Uterine smooth muscle cell (primary cell): ENCODE measurements at places on chromosomes 3 and 15. TPM values are rescaled to one million over a fixed set of nuclear protein-coding genes. Genes with fewer than 3 reads are reported as not detected.

The CMTM8 gene
- 0.12 and 0.22 TPM in 2 replicates for total RNA-seq

The LYSMD2 gene
- total RNA-seq = 10.0 and 11.0 TPM in 2 replicates

The GP9 gene
- total RNA-seq = not detected in 2 replicates

The GOLGA6D gene
- 0.12 TPM in 1 of 2 replicates, not detected in the other for total RNA-seq

The ATP8B4 gene
- 2.1 and 9.9 TPM in 2 replicates for total RNA-seq

The B3GNT5 gene
- total RNA-seq = 9.8 and 10.0 TPM in 2 replicates

The AP3S2 gene
- total RNA-seq = 61.2 and 73.4 TPM in 2 replicates

The UPK1B gene
- not detected in 2 replicates for total RNA-seq

The TASOR gene
- total RNA-seq = 91.7 and 95.5 TPM in 2 replicates

The RBPMS2 gene
- total RNA-seq = under 0.01 TPM in 2 replicates

The CAPN7 gene
- 31.0 and 43.5 TPM in 2 replicates for total RNA-seq

The TEX55 gene
- not detected in 2 replicates for total RNA-seq
